Hematopoietic multipotent progenitor cell treated with erythropoietin and hydrocortisone succinate and interleukin-3 and kit ligand, for 6 days (in vitro differentiated cells): ENCODE measurements at places on chromosomes 7 and 10.

DNA sequence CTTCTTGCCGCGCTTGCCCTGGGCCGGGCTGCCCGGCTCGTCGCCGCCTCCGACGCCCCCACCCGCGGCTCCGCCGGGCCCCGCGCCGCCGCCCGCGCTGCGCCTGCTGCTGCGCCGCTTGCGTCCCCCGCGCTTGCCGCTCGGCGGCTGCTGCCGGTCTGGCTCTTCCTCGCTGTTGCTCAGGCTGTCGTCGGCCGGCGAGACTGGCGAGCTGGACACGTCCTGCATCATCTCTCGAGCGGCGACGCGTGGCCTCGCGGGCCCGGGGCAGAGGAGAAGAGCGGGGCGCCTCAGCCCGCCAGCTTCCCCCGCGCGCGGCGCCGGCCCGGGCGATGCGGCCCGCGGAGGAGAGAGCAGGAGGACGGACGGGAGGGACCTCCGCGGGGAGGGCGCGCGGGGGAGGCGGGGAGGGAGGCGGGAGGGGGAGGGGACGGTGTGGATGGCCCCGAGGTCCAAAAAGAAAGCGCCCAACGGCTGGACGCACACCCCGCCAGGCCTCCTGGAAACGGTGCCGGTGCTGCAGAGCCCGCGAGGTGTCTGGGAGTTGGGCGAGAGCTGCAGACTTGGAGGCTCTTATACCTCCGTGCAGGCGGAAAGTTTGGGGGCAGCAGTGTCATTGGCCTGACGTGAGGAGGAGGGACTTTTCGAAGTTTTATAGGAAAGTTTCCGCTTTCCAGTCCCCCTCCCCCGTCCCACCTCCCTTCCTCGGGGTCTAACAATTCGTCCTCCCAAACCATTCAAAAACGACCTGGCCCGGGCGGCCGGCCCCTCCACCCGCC is at the start of gene TWIST1:
TSS of gene TWIST1 (minus strand) at position 546 of the 779 bp plus-strand sequence. CDS start at position 231, 315 bp downstream.
- DNase-seq, result peak; percentile 28

DNA sequence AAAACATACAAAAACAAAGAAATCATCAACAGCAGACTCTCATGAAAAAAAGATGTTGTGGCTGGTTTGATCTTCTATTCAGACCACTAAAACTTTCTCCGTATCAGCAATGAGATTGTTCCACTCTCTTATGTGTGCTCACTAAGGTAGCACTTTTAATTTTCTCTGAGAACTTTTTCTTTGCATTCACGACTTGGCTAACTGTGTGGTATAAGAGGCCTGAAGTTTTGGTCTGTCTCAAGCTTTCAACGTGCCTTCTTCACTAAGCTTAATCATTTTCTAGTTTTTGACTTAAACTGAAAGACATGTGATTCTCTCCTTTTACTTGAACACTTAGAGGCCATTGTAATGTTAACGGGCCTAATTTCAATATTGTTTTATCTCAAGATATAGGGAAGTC is 1231.6 kb downstream of the SORCS3 start:
- no peak for DNase-seq

DNA sequence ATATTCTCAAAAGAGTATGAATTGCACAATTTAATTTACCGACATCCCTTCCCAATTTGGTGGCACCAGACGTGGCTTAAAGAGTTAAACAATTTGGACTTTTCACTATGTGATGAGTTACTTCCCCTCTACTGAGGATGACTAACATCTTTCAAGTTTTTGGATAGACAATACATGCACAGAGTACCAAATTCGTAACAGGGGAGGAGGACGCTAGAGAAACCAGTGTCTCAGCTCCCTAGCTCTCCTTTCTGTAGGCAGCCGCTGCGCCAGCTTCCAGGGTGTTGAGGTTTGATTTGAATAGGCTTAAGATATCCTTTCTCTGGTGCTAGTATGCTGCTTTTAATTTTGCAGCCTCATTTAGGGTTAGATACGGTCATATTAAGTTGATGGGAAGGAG is 69.2 kb downstream of the GNA12 start:
- DNase-seq, result no peak

GRCh38 chr7:16817536-16817935 is 12.7 kb upstream of the AGR2 start:
- no peak for DNase-seq

DNA sequence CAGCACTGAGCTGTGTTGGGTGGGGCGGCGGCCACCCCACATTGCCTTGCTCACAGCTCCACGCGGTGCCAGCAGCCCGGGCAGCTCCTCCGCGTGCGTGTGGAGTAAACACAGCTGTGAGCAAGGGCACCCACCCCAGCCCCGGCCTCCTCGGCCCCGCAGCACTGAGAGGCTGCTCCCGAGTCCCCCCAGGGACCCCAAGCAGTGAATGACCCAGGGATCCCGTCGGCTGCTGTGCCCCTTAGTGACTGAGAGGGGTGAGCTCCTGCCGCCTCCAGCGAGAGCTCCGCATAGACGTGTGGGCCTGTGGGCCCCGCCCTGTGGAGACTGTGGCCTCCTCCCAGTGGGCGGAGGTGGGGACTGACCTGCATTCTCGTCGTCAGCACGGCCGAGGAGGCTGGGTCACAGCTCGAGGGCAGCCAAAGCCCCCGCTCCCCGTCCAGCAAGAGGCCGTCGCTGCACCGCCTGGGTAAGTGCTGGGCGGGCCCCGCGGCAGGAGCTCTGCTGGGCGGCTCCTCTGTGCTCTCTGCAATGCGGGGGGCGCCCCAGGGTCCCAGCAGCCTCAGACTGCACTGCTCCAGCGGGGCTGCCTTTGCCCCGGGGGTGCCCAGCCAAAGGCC is 29.9 kb upstream of the UTF1 start:
- DNase-seq, result no peak

DNA sequence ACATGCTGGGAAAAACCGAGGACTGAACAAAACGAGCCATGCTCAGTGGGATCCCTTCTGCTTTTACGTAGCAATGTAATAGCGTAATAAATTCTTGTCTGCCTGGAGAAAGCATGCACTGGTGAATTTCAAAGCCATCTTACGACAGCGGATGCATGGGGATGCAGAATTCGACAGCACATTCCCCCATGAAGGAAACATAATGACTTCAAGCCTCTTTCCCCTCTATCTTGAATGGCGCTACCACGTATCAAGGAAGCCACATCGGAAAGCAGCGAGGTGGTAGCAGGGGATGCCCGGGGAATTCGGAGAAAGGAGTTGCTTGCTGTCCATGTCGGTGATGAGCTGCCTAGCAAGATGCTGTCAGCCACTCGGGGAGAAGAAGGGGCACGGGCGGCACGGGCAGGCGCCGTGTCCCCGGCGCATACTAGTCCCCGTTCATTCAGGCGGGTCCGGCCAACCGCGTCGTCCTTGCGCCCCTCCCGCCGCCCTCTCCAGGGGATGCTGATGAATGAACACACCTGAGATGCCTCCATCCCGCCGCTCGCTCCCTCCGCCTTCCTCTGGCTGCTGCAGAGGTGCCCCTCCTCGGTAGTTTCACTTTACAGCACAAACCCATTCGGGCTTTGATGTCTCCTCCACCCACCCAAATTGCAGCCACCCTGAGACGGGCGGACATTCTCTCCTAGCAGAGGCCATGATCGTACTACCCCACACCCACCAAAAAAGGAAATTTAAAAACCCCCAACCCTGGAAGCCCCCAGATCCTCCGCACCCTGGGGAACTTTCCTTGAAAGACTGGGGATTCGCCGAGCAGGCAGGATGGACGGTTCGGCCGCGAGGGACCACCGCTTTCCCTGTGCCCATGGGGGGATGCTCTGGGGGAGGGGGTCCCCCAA is 644 bp downstream of the SORBS1 start:
- DNase-seq, result peak; percentile 48

- DNase-seq, result no peak
Observed at GRCh38 chr7:113092762-113093161, 6.1 kb upstream of the GPR85 start.

DNA sequence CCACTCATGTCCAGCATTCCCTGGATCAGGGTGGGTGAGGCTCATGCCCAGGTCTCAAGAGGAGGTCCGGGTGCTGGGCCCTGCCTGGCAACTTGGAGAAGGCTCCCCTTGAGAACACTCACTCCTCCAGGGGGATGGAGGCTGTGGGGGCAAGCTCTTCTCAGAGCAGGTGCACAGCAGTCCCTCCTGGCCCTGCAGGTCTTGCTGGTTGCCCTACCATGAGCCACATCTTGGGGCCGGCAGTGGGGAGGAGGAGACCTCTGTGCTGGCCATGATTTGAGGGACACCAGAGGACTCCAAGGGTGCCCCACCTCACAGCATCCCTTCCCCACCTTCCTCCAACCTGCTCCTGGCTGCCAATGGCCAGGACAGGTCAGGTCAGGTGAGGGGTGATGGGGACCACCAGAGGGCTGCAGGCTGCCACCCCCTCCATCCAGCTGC is 87.4 kb upstream of the RET start:
- DNase-seq, result no peak

DNA sequence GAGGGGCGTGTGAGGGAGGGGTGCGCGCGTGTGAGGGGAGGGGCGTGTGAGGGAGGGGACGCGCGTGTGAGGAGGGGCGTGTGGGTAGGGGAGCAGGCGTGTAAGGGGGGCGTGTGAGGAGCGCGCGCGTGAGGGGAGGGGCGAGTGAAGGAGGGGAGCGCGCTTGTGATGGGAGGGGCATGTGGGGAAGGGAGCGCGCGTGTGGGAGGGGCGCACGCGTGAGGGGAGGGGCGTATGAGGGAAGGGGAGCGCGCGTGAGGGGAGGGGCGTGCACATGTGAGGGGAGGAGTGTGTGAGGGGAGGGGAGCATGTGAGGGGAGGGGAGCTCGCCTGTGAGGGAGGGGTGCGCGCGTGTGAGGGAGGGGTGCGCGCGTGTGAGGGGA is 19.1 kb downstream of the MXI1 start:
- peak; percentile 93 for DNase-seq

DNA sequence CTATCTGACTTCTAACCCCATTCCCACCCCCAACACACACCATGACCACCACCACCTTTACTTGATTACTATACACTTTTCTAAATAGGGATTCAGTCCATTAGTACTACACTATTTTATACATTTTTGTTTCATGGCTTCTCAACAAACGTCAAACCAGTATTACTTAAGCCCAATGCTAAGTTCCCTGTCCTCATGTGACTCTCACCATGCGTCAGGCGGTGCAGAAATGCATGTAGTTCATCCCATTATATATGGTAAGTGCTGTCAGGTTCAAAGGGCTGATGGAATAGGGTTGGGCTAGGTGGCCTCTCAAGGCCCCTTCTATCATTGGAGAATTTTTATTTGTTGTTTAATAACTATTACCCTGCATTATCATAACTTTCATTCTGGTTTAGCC is 19.5 kb upstream of the VPS41 start:
- DNase-seq, result no peak

GRCh38 chr7:50808282-50808888 is 25.7 kb upstream of the GRB10 start:
- DNase-seq, result no peak
